ENCODE measurements at places on chromosomes 11 and 22. TPM values are rescaled to one million over a fixed set of nuclear protein-coding genes. Genes with fewer than 3 reads are reported as not detected.

OPCML gene
- not detected for total RNA-seq

TRIM48 gene
- not detected for total RNA-seq

RBMXL2 gene
- total RNA-seq, result not detected

CCDC81 gene
- 0.28 TPM for total RNA-seq

THRSP gene
- not detected for total RNA-seq

MB gene
- 7.7 TPM for total RNA-seq

All from esophagus mucosa (tissue), 1 donor.